ENCODE measurements at places on chromosomes 11 and 22. TPM values are rescaled to one million over a fixed set of nuclear protein-coding genes. Genes with fewer than 3 reads are reported as not detected.

- DNase-seq = no peak
These were observed 57.6 kb upstream of the CRYBB3 start for GRCh38 chr22:25142102-25142501.

DNA sequence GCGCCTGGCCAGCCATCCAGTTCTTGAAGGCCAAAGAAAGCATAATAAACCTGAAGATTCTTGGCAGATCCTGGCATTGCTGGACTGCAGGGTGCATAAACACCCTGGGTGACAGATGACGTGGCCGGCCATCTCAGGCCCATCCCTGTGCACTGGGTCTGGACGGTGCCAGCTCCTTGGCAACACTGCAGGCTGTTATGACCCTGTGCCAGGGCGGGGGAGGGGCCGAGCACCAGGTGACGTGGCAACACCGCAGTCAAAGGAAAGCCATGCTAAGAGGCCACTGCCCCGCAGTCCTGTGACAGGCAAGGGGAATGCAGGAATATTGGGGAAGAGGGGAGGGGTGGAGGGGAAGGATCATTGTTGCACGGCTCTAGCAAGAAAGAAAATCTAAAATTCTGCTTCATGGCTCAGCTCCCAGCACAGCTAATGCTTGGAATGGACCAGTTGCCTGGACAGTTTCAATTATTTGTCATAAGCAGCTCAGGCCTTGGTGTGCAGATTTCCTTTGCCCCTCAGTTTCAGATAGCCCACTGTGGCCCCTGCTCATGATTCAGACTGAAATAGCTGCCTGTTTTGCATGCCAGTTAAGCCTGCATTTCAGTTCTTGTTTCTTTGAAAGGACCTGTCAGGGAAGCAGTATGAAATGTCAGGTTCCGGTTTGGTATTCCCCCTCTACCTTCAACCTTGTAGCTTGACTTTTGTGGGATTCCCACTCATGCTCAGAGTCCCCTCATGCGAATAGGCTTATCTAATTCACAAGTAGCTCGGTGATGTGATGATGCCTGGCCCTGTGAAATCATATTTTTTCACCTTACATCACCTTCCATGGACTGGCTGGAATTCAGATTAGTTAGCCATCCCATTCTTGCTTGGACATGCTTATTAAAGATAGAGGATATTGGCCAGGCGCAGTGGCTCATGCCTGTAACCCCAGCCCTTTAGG lies 29.7 kb upstream of the DDX6 start:
- no peak for DNase-seq

The RBMXL2 gene
- not detected for total RNA-seq

- no peak for DNase-seq
These were observed 89.1 kb downstream of the BBOX1 start for GRCh38 chr11:27129686-27130085.

The GAS2 gene
- 1.4 TPM for total RNA-seq

GRCh38 chr11:18310800-18311340 lies 11.1 kb downstream of the HPS5 start:
- no peak for DNase-seq

The PC gene
- 5.8 TPM for total RNA-seq

The GUCY1A2 gene
- 0.10 TPM for total RNA-seq

The MMP7 gene
- total RNA-seq = not detected

GRCh38 chr11:125945011-125945796 lies 640 bp upstream of the VSIG10L2 start:
- no peak for DNase-seq

- no peak for DNase-seq
These were observed 12.4 kb upstream of the MAPK11 start for GRCh38 chr22:50282361-50283155.

DNA sequence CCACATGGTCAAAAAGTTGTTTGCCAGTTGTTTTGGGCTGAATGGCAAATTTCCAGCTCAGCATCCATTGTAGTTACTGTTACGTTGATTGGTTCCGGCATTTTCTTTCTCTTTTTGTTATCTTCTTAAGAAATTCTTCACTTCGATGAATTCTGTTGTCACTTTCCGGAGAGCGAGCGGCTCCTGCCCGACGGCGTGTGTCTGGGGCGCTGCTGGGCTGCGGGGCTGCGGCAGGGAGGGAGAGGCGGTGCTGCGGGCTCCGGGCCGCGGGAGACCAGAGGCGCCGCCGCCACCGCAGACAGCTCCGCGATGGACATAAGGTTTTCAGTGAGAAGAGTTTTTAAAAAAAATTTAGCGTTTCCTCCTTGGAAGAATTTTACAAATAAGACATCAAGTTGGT lies 117.4 kb downstream of the RRM1 start:
- DNase-seq = peak; percentile 33

- DNase-seq = no peak
These were observed 190.5 kb downstream of the C11orf87 start for GRCh38 chr11:109612496-109612895.

DNA sequence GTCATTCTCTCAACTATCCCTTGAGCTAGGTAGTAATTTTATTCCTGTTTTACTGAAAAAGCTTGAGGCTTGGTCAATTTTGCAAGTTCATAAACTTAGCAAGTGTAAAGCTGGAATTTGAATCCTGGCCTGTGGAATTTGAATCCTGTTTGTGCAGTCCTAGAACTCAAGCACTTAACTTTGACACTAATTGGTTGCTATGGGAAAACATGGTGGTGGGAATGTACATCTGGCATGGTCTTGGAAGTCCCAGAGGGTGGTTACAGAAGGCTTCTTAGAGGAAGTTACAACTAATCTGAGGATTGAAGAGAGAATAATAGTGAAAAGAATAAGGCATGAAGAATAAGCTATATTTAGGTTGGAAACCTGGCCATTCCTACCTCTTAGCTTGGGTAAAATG lies 66.5 kb upstream of the LIN7C start:
- no peak for DNase-seq

- no peak for DNase-seq
These were observed 562.3 kb downstream of the NTM start for GRCh38 chr11:131932584-131933325.

- no peak for DNase-seq
These were observed 8.6 kb upstream of the MIAT start for GRCh38 chr22:26648528-26649388.

- DNase-seq = no peak
These were observed 3.2 kb downstream of the DBX1 start for GRCh38 chr11:20156876-20157613.

Measured in endothelial cell (in vitro differentiated cells).